ENCODE measurements at places on chromosomes 1 and 21.

- no peak for DNase-seq
Observed at GRCh38 chr1:86822459-86822858, 91.5 kb downstream of the SELENOF start.

DNA sequence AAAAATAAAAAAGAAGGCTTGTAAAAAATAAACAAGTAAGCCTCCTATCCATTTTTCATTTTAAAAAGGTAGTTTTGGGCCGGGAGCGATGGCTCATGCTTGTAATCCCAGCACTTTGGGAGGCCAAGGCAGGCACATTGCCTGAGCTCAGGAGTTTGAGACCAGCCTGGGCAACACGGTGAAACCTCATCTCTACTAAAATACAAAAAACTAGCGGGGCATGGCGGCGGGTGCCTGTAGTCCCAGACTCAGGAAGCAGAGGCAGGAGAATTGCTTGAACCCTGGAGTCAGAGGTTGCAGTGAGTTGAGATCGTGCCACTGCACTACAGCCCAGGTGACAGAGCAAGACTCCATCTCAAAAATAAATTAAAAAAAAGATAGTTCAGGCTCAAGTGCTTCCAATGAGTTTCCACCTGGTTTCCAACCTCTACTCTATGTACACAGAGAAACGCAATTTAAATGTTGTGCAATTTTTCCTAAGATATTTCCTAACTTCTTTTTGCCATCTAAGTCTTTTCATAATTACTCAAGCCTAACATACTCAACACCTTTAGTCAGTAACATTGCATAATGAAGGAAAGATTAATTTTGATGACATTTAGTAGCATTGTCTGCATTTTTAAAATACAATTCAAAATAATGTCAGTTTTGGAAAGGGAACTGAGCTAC, 106.3 kb downstream of the KCNT2 start:
- DNase-seq = no peak

GRCh38 chr1:108000620-108001111, 35.7 kb upstream of the VAV3 start:
- no peak for DNase-seq

- DNase-seq = no peak
Observed at GRCh38 chr1:169951108-169951507, 57.4 kb upstream of the SCYL3 start.

DNA sequence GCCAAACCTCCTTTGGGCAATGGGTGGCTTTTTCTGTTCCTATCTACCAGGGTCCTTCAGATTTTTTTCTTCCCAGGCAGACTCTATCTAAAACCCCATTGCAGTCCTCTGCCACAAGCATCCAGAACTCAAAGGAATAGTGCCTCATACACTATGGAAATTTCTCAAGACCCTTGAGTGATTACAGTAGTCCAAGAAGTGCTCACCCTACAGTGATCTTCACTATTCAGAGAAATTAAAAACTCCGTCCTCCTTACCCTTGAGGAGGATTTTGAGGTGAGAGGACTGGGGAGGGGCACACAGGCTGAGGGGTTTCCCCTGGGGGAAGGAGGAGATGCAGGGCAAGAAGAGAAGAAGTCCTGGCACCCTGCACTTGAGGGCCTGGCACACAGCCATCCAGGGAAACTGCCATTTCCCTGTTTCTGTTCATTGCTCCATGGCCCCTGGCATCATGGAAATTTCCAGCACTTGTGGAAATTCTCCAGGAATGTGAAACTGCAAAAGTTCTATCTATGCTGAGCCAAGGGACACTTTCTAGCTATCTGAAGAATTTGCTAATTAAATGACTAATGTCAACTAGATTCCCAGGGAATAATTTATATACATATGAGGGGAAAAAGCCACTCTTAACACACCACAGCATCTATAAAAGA, 102.5 kb upstream of the ATP1B1 start:
- DNase-seq = no peak

- DNase-seq = no peak
Observed at GRCh38 chr1:12422488-12422887, 192.7 kb downstream of the VPS13D start.
